ENCODE measurements at places on chromosomes 7 and 10.

- DNase-seq, result no peak
Measured at GRCh38 chr7:47663213-47663612, 81.3 kb upstream of the TNS3 start.

DNA sequence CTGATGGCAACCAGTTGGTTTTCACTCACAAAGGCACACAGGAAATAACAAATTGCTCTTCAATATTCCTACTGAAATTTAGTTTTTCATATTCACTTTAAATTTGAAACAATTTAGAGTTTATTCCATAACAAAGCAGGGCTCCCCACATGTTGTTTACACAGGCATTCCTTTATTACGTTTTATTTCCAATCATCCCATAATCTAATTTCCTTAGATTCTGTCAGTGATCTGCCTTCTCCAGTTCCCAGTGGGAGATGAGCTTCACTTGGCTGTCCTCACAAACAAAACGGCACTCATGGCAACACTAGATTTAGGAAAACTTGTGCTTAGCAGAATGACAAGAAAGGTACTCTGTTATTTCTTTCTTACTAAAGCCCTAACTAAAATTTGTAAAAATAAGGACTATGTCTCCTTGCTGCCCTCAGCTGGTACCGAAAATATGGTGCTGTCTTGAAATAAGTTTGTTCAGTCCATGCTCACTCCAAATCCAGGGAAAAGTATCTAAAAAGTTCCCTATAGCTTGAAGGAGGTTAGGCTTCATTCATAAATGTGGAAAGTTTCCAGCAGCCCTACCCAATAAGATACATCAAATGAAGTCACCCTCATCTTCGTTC lies 23.0 kb downstream of the PHYH start:
- DNase-seq, result no peak

DNA sequence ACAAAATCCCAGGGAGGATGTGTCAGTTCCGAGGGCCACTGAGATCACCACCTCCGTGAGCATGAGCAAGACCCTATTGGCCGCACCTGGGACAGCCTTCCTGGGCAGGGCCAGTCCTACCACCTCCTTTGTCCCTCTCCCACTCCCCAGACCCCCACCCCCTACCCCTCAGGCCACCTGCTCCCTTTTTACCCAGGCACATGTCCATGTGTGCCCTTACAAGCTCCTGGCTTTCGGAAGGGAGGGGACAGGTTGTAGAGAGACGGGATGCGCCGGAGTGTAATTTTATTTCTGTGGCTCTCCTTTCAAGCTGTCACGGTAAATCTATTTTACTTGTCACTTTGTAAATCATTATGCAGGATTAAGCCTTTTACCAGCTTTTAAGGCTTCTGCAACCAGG lies 20.9 kb downstream of the ZMIZ1 start:
- DNase-seq, result no peak

DNA sequence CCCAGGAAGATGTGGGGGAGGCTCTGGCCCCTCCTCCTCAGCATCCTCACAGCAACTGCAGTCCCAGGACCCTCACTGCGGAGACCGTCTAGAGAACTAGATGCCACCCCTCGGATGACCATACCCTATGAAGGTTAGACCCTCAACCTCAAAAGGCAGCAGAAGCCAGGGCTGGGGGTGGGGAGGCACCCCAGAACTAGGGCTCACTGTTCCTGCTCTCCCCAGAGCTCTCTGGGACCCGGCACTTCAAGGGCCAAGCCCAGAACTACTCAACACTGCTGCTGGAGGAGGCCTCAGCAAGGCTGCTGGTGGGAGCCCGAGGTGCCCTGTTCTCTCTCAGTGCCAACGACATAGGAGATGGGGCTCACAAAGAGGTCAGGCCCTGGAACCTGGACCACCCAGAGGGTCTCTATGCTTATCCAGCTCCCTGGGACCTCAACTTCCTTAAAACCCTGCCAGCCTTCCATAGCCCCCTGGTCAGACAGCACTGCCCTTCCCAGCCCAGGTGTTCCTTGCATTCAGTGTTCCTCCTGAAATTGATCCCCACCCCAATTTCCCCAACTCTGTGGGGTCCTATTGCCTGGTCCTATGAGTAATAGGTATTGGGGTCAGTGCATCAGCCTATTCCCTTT lies 3.7 kb downstream of the SEMA4G start:
- DNase-seq, result no peak

DNA sequence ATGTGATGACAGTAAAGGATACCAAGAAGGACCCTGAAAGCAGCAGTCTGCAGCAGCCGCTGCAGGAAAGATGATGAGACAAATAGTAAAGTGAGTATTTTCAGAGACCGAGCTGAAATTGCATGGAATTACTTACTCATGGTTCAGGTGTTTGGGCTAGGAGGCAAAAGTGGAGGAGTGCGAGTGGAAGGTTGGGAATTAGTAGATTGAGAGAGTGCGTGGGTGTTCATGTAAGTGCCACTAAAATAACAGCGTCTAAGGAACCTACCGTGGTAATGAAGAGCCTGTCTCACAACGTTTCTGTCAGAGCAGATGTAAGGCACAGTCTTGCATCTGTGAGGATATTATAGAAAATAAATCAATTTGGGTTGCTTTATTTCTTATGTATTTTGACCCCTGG lies 48.3 kb upstream of the FMC1 start:
- no peak for DNase-seq

GRCh38 chr7:26638140-26638539 lies 226.2 kb downstream of the SKAP2 start:
- DNase-seq, result no peak

- DNase-seq, result no peak
Measured at GRCh38 chr7:55150166-55150565, 131.3 kb downstream of the EGFR start.

DNA sequence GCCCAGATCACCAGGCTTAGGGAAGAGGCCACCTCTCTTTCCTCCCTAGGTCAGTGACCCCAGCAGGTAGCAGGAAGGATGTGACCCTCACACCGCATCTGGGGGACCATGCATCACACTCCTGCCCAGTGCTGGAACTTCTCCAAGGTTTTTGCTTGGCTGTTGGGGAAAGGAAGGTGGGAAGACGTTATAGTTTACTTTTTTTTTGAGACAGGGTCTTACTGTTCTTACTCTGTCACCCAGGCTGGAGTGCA lies 8.6 kb downstream of the ZCCHC24 start:
- no peak for DNase-seq

DNA sequence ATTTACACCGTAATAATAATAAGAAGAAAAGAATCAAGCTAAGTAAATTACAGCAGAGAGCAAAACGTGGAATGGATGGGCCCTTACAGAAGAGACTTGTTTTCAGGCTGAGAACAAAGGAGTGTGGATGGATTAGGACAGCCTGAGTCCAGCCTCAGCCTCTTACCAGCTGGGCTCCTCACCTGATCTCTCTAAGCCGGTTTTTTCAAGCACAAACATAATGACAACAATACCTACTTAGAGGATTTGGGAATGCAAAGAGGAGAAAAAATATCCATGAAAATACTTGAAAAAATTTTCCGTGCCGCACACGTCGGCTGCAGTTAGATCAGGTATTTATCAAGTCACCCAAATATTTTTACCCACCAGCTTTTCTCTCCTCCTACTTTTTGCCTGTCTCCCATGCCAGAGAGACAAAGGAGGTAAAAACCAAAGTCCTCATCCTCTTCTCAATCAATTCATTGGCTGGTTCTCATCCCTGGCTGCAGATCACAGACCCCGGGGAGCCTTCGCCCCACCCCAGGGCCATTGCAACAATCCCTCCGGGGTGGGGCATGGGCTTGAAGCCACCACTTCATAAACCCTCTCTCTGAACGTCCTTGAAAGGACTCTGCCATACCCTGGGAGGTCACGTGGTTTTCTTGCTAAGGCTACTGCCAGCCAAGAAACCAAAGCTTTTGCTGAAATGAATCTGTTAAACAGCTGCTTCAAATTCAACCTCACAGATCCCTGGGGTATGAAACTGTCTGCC lies 29.7 kb upstream of the GTF2I start:
- no peak for DNase-seq

DNA sequence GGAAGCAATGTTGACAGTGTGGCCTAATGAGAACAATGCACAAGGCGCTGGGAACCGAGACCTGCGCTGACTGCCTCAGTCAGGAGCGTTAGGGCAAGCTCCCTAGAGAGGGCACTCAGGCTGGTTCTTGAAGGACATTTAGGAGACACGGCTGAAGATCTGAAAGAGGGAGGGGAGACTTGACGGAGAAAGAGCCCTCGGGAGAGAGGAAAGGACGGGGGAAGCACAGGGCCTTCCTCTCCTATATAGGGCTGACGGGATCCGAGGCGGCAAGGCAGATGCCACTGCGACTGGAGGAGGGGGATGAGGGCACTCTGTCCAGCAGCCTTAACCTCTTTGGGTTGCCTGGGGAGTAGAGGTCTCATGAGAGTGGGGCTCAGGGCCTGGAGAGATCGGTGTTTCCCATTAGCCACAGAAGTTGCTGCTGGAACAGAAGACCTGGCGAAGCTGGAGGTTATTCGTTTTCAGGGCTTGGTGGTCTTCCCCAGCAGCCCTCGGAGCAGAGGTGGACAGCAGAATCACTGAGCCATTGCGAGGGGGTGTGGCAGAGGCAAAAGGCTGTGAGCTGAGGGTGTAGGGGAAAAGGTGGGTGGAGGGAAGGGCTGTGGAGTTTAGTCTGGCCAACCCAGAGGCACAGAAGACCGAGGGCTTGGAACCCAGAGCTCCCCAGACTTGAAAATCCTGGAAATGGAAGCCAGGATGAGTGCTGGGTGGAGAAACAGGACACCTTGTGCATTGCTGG lies 36.0 kb downstream of the CLEC2L start:
- DNase-seq, result no peak
